ENCODE measurements at places on chromosomes 2 and 18.
A peak's percentile ranks its signal among the peaks of the same experiment; 100 is the strongest.

DNA sequence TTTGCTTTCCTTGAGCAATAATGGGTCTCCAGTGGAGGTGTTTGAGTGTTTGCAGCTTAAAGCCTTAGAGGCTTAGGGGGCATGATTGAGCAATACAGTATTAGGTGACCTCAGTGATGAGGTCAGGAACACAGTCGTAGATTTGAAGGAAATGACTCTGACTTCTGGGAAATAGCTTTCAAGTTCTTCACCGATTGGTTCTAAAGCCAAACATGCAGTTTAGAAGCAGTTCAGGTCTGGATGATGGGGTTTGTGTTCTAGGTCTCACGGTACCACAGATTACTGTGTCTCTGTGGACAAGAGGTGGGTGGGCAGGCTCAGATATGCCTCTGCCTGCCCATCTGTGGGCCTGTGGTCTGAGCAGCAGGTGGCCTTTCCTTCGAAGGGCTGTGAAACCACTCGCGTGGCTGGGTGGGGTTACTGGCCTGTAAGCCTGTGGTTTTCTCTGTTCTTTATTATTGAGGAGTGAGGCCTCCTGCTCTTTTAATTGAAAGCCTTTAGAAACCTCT lies 7.8 kb downstream of the MTHFD2 start:
- no peak for DNase-seq

DNA sequence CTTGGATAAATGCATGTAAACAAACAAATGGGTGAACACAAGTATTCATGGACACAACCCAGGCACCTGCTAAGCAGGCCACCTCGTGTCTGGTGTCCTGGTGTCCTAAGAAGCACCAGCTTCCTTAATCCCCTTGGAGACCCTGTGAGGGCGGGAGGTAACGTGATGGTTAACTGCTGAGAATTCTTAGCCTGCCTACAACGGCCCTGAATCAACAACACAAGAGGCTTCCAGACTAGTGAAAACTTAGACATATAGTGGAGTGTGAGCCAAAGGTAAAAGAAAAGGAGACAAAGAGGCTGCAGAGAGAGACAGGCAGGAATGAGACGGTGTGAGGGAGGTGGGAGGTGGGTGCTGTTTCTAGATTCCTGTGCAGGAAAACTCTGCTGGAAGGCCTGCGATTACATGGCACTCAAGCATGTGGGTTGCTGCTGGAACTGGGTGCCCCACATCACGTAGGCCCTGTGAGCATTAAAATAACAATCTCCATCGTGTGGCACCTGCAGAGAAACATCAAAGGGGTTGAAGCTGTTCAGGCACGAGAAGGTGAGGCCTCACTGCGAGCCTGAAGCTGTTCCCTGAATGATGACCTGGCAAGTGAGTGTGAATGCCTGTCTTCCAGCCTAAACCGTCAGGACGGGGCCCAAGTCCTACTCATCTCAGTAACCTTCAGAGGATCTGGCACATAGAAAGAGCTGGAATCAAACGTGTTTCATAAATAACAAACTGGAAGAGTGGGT lies 64.2 kb downstream of the RPL37A start:
- DNase-seq = no peak

DNA sequence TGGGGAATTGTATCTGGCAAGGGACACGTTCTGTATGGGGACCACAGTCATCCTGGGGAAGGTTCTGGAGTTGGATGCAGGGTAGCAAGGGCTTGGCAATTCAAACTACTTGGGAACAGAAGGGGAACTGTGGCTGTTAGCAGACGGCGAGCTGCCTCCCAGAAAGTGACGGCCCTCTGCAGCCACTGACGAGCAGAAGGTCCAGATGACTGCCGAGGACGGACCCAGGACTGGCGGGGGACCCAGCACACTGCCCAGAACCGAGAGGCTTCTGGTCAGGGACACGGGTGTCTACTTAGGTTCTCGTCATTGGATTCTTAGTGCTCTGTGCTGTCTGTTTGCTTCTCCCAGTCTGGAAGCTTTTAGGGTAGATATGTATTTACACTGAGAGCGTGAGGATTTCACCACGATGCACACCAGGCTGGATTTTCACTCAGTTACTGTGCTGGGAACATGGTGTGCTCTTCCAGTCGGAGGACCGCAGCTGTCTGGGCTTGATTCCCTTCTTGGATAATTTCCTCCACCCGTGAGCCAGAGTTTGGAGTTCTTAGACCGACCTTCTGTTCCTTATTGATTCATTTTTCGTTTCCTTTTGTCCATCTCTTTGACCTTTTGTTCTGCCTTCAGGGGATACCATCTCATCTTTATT lies 13.4 kb downstream of the GPR35 start:
- DNase-seq = no peak

DNA sequence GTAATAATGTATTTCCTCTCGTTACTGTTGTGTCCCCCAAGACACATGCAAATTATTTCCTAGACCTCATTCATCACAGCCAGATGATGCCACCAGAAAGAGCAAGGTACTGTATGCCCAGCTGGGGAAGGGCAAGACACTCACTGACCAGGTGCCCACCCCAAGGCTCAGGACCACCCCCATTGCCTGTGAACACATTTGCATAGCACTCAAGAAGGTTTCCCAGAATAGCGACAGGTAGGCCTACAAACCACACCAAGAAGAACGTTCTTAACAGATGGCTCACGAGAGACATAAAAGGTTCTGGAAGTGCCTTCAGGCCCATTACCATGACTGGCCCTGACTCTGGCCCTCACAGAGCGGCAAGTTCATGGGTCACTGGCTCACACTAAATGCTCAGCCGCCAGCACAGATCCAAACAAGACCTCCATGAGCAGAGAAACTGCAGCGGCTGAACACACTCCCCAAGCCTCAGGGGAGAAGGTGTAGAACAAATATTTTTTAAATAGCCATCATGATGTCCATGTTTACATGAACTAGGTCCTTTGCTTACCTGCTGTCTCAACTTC lies 44.0 kb downstream of the FAM168B start:
- DNase-seq = no peak

- DNase-seq = no peak
Measured at GRCh38 chr2:134335601-134336000, 81.7 kb downstream of the MGAT5 start.

GRCh38 chr2:71482055-71482454 lies 28.7 kb downstream of the DYSF start:
- no peak for DNase-seq

DNA sequence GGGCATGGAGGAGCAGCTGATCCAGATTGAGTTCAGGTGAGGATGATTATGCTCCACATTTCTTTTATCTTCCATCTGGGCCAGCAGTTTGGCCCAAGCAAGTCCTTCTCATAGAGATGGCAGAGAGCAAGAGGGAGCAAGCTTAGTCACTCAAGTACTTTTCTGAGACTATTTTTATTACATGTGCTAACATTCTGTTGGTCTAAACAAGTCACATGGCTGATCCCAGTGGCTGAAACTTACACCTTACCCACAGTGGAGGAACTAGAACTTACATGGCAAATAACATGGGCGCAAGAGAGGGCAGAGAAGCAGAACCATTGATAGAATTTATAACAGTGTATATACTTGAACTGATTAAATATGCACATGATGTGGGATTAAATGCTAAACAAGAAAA lies 105.7 kb downstream of the KYNU start:
- no peak for DNase-seq

DNA sequence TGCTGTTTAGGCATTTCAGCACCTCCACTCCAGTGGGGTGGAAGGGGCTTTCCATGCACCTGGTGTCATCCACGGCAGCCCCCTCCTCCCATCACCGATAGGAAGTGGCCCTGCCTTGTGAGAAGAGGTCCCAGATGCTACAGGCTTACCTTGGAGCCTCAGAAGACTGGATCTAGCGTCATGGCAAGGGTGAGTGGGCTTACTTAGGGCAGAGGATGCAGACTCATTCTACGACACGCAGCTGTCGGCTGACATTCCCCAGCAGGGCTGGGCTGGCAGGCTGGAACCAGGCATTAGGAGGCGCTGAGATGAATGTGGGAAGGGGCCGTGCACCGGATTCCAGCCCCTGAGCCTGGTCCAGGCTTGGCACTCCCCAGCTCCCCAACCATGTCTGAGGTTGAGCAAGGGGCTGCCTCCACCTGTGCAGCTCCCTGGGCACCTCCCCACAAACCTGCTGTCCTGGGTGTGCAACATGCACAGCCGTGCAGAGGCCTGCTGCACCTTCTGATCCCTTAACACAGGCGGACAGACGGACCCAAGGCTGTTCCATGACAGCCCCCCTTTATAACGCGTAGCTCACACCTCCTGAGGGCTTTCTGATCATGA lies 1.7 kb upstream of the PRLH start:
- DNase-seq = no peak

GRCh38 chr2:129936334-129936934 lies 43.0 kb upstream of the RAB6C start:
- peak; percentile 40 for DNase-seq

GRCh38 chr2:154549869-154550268 lies 148.6 kb upstream of the KCNJ3 start:
- DNase-seq = no peak

- peak; percentile 47 for DNase-seq
Measured at GRCh38 chr2:30358842-30359241, 88.2 kb upstream of the LCLAT1 start.

DNA sequence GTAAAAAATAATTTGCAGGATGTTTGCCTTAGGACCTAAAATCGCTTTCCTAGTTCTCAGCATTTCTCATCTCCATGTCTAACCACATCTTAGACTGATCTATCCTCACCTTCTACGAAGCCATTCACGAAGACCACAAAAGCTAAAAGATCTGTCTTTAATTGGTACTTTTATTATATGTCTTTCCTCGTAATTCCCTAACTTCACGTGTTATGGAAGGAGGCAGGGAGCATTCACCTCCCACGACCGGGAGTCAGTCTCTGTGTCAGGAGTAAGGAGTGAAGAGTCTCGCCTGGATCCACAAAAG lies 1.6 kb downstream of the DLGAP1 start:
- DNase-seq = no peak

- DNase-seq = no peak
Measured at GRCh38 chr18:48573632-48574283, 34.9 kb downstream of the CTIF start.

- DNase-seq = no peak
Measured at GRCh38 chr2:96687711-96688640, 45.4 kb downstream of the FER1L5 start.

GRCh38 chr2:149490296-149490695 lies 97.3 kb downstream of the MMADHC start:
- no peak for DNase-seq

DNA sequence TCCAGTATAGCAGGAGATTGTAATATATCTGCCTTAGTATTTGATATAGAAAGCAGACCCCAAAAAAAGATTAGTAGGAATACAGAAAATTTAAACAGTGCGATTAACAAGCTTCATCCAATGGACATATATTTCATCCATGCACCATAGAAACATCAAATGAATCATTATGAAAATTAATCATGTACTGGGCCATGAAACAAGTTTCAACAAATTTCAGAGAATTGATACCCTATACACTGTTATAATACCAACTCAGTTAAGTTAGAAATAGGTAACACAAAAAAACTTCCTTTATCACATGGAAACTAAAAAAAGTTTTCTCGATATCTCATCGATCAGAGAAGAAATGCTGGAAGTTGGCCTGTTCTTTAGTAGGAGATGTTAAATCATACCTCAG lies 192.1 kb upstream of the STON1 start:
- DNase-seq = no peak

GRCh38 chr2:136014411-136014810 lies 29.0 kb upstream of the DARS1 start:
- no peak for DNase-seq

- DNase-seq = no peak
Measured at GRCh38 chr2:100180503-100180902, 38.1 kb upstream of the AFF3 start.

DNA sequence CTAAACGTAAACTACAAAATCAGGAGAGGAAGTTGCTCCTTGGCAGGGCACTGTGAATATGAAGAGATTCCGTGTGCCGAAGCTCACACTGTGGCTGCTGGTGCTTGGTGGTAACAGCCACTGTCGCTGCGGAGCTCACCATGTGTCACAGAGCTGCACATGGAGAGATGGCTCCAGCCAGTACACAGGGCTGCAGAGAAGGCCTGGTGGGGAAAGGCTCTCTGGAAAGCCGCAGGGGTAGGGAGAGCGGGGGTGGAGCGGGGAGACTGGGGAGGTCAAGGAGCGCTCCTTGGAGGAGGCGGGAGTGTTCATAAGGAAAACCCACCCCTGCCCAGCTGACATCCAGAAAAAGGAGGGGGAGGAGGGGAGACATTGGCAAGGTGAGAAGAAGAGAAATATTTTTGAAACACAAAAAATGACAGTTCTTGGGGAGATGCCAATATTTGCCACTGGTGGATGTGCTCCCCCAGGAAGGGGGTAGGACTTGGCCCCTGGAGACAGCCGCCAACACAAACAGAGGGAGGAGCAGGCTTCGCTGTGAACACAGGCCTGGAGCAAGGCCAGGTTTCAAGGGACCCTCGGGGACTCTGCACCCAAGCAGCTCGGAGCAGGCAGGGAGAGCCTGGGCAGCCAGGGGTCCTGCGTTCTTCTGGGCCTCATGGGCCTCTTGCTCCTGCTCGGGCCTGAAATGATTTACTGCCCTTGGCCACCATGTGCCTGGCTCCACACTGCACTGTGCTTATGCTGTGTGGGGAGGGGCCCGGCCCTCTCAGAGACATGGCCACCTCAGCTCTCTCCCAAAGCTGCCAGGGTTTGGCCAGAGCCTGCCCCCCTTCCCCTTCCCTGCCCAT lies 102.6 kb upstream of the GLI2 start:
- peak; percentile 71 for DNase-seq

GRCh38 chr2:192196421-192197194 lies 1.9 kb upstream of the TMEFF2 start:
- DNase-seq = no peak

- no peak for DNase-seq
Measured at GRCh38 chr2:52402128-52402527, 1365.5 kb upstream of the CHAC2 start.

- DNase-seq = no peak
Measured at GRCh38 chr2:179020156-179020750, 29.7 kb downstream of the CCDC141 start.

DNA sequence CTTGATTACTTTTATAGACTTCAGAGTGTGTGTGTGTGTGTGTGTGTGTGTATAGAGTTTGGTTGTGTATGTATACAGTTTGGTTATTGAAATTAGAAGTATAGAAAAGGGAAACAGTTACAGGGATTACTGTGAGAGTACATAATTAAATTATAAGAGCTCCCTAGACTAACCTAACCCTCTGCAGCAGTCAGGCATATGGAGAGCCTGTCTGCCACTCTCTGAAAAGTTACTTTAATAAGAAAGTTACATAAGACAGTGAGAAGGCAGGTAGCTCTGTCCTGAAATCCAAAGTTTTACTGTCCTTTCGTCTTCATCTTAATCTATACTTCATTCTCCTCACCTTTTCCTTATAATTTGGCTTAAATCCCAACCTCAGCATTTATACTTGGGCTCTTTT lies 71.5 kb upstream of the EPB41L5 start:
- DNase-seq = no peak

Data from tibial artery (tissue), 4 donors.